ENCODE measurements at places on chromosomes 4 and X.

GRCh38 chrX:959595-959994 is 252.9 kb downstream of the CRLF2 start:
- no peak for DNase-seq

DNA sequence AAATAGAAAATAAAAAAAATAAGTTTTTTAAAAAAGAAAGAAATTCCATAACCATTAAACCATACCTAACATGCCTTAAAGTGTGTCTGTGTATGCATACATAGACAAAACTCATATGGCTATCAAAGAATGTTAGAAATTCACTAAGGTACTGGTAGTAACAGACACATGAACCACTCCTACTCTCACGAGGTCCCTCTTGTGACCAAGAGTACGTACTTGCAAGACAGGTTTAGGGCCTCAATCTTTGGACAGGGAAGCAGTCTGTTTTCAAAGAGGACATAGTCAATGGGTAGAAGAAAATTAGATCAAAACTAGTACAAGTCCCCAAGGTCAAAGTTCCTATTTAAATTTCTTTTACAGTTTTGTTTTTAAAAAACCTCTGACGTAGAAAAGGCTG is 117.3 kb downstream of the CHM start:
- DNase-seq = no peak

DNA sequence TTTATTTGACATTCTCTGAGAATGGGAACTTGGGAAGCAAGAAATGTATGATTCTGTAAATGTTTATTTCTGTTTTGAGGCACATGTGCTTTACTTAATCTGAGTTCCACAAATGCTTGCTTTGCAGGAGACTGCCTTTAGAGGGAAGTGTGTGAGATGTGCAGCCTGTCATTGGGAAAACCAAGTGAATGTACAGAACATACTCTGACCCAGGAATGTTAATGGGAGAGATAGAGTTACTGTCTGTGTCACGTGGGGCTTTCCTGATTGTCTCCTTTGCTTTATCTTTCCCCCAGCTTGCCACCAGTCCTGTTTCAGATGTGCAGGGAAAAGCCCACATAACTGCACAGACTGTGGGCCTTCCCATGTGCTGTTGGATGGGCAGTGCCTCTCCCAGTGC is 218.6 kb upstream of the ANXA3 start:
- DNase-seq = no peak

DNA sequence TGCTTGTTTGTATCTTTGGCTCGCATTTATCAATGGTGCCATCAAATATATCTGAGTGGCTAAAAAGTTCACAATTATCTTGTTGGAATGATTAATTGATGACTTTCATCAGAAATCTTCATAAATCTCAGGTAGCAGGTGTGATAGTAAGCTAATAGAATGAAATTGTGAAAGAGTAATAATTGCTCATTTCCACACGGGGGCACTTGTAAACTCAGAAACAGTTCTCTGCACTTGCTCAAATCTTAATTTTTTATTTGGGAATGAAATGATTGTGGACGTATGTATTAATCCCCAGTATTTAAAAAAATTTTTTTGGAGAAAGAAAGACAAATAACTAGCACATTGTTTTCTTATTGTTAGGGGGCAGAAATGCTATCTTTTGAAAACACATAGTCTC is 132.8 kb downstream of the DTHD1 start:
- no peak for DNase-seq

DNA sequence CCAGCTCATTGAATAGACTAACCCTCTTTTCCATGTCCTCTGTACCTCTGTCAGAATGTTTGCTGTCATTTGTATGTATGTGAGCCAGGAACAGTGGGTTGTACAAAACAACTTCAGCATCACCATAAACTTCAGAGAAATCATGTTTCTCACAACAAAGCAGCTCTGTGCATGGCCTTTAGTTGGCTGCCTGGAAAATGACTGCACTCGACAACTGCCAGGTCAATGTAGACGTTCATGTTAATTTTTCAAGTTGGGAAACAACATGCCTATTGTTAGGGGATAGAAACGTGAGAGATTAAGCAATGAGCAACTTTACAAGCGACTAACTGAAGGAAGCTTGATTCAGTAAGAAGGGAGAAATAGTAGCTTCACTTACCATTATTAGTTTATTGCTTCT is 17.9 kb upstream of the CXCL11 start:
- no peak for DNase-seq

GRCh38 chr4:55291227-55291640 is 54.8 kb upstream of the SRD5A3 start:
- DNase-seq = no peak

- no peak for DNase-seq
These were observed 1225.9 kb downstream of the PCDH19 start for GRCh38 chrX:99184153-99184552.

DNA sequence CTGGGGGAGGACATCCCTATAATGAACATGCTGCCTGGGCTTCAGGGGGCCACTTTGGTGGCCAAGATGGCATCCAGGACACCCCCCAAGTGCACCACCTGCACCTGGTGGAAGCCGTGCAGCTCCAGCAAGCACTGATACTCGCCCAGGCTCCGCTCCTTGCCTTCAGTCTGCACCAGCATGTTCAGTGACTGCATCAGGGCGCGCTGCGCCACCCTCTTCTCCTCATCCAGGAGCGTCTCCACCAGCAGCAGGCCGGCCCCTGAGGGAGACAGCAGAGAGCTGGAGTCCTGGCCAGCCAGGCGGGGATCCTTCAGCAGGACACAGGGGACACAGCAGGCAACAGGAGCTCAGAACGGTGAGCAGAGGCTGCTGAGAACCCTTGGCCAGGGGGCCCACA is 11.3 kb upstream of the SLC25A6 start:
- no peak for DNase-seq

- no peak for DNase-seq
These were observed 268.0 kb downstream of the ADGRL3 start for GRCh38 chr4:61468024-61468720.

DNA sequence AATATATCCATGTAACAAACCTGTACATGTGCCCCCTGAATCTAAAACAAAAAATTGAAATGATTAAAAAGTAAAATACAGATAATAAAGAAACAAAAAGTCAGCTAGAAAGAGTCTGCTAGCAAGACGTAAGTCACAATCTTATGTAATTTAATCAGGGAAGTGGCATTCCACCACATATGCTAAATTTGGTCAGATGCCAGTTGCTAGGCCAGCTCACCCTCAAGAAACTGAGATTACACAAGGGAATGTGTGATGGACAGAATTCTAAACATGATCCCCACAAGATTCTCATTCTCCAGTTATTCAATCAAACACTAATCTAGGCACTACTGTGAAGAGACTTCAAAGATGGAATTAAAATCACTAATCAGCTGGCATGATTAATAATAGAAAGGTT is 689.3 kb downstream of the CENPC start:
- DNase-seq = no peak

DNA sequence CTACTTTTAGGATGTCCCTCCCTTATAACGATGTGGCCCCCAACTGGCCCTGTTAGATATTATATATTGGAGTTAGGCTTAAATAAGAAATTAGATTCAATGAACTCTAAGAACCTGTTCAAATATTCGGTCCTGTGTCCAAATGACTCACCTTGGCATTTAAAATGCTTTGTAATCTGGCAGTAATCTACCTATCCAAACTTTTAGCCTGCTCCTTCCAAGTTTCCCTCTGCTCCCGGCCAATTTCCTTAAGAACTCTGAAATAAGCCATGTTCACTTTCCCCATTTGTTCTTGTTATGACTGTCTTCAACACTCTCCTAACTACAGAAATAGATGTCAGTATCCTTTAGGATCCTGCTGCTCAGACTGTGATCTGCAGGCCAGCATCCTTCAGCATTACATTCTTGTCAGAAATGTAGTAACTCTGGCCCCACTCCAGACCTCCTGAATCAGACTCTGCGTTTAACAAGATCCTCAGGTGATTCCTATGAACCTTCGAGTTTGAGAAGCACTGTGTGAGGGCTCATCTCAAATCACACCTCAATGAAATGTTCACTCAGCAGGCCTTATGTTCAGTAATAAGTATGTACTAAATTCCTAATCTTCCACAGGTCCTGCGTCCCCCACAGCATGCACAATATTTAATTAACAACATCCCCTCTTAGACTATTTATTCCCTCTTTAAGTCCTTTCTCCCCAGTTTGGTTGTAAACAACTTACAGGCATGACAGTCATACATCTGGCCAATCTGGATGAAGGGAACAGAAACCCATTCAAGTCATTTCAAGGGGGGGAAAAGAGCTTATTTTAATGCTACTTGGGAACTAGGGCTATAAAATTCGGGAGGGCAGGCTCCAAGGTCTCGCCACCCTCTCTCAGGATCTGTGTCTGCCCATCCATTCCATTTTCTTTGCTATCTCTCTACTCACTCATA is 3.0 kb downstream of the ATP8A1 start:
- no peak for DNase-seq

DNA sequence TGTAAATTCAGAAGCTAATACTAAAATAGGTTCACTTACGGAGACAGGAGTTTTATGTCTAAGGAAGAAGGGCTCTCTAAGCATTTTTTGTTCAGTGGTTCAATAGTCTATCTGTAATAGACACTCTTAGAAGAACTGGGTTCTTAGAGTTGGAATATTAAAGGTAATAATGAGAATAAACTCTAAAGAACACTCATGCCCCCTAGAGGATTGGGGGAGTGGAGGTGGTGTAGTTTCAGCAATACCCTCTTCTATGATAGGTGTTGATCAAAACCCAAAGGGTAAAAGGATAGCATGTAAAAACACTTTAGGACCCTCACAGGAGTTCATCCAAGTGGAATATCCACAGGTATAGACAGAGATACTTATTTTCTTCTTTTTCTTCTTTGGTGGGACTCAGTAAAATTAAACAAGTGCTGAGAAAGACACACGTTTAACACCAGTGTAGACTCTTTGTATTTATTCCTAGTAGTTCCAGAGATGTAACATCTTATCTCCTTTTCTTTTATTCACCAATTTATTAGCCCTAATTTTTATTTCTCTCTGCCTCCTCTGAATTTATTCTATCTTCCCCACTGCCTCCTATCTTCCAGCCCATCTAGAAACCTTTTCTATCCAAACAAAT is 25.7 kb upstream of the MND1 start:
- peak; percentile 20 for DNase-seq

- DNase-seq = no peak
These were observed 81.8 kb downstream of the MTMR1 start for GRCh38 chrX:150774798-150775568.

DNA sequence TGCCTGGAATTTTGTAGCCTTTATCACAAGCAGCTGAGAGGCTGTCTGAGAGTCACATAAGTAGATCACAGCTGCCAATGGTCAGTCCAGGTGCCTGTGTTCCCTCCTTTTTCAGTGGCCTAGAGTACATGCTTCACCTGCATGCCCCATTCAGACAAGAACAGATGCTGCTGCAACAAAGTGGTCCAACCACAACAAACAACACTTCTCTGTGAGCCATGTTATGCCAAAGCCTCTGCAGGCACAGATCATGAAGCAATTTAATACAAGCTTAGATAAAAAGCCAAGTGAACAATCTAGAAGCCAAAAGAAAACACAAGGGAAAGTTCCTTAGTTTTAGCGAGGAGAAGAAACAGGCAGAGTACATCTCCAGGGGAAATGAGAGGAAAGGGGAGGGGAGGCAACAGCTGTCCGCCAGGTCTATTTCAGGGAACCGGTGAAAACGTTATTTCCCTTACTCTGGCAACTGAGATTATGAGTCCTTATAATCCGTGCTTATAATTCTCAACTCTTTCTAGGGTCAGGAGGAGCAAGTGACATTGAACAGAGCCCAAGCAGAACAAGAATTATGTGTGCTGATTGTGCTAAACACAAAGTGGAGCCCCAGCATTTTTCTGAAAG is 92.6 kb downstream of the TSPAN5 start:
- no peak for DNase-seq

DNA sequence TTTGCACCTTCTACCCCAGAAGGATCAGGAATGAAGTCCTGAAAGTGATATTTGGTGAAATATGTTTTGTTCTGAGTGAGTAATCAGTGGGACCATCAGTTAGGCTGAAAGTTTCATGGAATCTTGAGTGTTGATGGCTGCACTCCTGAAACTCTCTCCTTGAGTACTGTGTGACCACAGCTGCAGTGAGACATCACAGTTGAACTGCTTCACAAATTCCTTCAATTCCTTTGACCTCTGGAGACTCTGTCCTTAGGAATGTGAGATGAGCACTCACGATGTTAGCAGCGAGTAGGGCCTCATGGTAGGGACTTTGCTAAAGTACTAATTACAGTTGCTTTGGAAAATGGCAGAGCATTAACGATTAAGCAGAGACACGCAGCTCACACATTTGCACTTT is 142.9 kb upstream of the SLC4A4 start:
- no peak for DNase-seq

GRCh38 chr4:145665773-145666172 is 14.2 kb upstream of the C4orf51 start:
- DNase-seq = no peak

- no peak for DNase-seq
These were observed 78.5 kb downstream of the ABLIM2 start for GRCh38 chr4:8079916-8080753.

- no peak for DNase-seq
These were observed 47.9 kb downstream of the CXCL1 start for GRCh38 chr4:73917081-73917501.

- no peak for DNase-seq
These were observed 112.1 kb upstream of the NWD2 start for GRCh38 chr4:37132351-37132974.

DNA sequence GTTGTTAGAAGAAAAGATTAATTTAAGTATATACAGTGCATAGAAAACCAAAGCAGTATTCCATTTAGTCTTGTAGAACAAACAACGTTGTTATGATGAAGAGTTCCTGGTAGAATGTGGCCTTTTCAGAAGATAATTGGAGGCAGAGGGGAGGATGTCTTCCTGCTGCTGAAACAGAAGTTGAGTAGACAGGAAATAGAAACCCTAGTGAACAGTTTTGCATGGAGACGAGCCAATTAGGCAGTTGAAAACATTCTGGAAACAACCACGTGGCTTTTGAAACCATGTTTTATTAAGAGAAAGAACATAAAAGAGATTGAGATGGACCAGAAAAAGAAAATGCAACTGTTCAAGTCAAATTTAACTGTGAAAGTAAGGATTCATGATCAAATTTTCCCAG is 325.2 kb downstream of the CAMK2D start:
- DNase-seq = no peak

DNA sequence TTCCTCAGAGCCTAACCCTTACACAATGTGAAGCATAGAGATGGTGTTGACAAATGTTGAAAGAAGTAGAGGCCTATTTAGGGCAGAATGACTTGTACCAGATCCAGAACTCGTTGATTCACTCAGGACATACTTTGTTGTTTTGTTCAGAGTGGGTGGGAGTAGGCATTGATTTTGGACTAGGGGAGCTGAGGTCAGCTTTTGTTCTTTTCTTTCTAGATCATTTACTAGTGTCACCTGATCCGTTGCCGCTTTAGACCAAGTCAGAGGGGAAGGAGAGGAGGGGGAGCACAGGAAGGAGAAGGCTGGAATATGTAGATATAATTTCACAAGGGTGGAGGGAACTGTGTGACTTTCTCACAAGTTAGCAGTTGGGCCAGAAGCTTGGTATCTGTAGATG is 282.4 kb upstream of the GPC4 start:
- DNase-seq = no peak

GRCh38 chr4:47733302-47734175 is 104.3 kb downstream of the CORIN start:
- no peak for DNase-seq

- no peak for DNase-seq
These were observed 147.8 kb downstream of the GRIA3 start for GRCh38 chrX:123331859-123332258.

GRCh38 chr4:15063341-15063740 is 61.1 kb downstream of the CPEB2 start:
- no peak for DNase-seq

Measured in activated naive CD4-positive, alpha-beta T cell treated with anti-CD3 and anti-CD28 coated beads, Interleukin-2, amount 50 U/mL, for 16 hours (primary cell).